ENCODE measurements at places on chromosomes 4 and X.

DNA sequence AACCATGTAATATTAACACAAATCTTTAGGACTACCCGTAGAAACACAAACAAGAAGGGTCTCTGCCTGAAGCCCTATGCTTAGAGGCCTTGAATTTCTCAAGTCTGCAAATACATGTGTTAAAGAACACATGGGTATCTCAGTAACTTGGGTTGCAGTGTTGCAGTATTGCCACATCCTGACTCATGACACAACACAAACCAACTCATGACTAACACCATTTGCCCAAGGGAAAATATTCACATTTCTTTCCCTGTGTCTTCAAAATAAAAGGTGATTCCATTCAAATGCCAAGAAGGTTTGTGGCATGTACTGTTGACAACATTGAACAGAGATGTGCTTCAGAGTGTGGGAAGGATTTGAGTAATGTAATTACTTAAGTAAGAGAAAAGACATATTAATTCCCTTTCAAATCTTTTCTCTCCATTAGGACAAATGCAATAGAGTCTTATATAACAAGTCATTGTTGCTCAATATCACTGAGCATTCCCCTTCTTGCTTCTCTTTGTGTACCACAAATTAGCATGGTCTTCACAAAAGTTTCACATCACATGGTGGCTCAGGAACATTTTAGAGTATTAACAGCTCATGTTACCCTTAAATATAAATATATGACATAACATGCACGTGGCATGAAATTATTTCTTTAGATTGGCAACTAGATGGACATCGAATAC lies 487.1 kb downstream of the STPG2 start:
- DNase-seq: no peak

DNA sequence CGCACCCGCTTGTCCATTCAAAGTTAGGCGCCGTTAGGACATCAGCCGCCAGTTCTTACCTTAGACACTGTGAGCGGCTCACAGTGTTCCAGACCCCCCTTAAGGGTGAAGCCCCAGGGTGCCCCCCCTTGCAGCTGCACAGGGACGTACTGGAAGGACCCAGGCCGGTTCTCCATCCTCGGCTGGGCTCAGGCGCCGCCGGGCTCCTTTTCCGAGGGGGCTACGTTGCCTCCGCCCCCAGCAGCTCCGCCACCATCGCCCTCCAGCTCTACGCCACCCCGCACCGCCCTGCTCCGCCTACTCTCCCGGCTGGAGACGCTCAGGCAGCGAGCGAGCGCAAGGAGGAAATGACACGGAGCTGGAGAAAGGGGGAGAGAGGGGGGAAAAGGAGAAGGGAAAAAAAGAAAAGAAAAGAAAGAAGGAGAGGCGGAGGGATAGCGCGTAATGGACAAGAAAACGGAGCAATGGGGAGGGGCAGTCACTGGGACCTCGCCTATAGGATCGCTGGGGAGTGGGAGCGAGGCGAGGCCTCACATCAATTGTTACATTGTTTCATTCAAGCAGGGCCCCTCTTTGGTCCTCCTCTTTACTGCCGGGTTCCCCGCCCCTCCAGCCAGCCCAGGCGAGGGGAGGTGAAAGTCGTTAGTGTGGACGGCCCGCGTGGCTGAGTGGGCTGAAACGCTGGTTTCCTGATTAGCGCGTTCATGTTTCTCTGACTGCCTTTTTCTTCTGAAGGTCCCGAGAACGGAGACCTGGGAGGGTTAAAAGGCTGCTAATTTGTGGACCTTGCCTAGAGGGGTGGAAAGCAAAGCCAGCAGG lies at the start of gene SHROOM4:
SHROOM4 (minus strand) TSS at position 352 of the 819 bp plus-strand sequence; CDS start at position 176, 176 bp downstream.
- DNase-seq: no peak

DNA sequence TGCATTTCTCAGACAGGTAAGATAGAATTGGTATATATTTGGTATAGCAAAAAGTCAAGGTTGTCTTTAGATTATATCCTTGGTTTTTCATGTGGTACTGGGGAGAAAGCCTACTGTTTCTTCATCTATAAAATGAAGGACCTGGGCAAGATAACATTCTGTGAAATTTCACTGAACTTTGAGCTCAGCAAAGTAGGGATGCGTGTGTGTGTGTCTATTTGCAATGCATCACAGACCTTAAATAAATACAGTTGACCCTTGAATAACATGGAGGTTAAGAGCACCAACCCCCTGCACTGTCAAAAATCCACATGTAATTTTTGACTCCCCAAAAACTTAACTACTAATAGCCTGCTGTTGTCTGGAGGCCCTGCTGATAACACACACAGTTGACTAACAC lies 25.2 kb downstream of the TET2 start:
- DNase-seq: no peak

DNA sequence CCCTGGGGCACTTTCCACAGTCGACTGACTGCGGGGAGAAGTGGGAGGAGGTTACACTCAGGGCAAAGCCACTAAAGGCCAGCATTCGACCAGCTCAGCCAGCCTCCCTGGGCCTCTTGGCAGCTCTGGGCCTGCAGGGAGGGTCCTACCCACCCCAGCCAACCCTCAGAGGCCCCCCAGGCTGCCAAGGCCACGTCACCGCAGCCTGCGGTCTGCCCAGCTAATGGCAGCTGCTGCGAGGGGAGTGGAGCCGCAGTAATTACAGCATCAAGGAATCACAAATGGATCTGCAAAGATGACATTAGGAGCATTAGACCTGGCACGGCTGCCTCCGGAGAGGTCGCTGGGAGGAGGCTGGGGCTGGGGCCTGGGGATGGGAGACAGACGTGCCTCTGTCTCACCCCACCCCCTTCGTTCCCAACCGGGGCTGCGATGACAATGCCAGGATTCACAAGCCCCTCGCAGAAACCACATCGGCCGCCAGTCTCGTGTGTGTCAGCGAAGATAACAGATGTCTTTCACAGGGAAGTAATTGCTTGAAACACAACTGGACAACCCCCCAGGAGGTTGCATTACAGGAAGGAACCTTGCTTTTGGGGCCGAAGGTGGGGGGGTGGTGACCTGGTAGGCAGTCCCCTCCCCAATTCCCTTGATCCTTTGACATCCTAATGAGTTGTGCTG lies 367.6 kb downstream of the BCOR start:
- DNase-seq: no peak

DNA sequence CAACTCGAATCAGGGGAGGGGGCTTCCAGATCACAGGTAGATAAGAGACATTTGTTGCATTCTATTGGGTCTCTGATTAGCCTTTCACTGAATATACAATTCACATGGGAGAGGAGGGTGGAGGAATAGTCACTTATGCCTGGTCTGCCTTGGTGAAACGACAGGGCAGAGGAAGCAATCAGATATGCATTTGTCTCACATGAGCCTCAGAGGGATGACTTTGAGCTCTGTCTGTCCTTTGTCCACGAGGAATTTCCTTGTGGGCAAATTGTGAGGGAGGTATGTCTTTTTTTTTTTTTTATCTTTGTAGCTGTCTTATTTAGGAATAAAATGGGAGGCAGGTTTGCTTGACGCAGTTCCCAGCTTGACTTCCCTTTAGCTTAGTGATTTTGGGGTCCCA lies 28.5 kb upstream of the TMSB4X start:
- no peak for DNase-seq

GRCh38 chr4:185016946-185017758 lies 1.1 kb upstream of the HELT start:
- no peak for DNase-seq

DNA sequence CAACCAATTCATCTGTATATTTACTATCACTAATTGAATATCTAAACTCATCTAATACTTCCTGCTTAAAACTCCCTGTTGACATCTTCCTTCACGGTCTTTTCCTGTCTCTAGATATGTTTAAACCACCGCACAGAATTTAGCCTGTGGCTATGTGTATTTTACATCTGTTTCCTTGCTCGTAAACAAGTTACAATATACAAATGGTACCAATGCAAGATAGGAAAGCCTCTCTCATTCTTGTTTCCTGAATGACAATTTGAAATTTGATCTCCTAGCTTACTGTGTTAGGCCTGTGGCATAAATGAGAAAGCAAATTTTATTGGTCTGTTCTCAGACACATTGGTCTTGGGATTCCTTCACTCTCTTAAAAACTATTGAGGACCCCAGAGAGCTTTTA lies 89.7 kb upstream of the PCDH7 start:
- DNase-seq: no peak

- DNase-seq: no peak
Observed at GRCh38 chr4:31391976-31392375, 671.8 kb downstream of the PCDH7 start.

Measured in stimulated activated CD8-positive, alpha-beta memory T cell treated with anti-CD3 and anti-CD28 coated beads, Interleukin-7, amount 100 ng/mL, for 1 hour (primary cell).